Esophagus muscularis mucosa (tissue), 4 donors: ENCODE measurements at places on chromosomes 1 and 21. TPM values are rescaled to one million over a fixed set of nuclear protein-coding genes. Genes with fewer than 3 reads are reported as not detected.

DPT gene
- total RNA-seq: 95.3 TPM

DNA sequence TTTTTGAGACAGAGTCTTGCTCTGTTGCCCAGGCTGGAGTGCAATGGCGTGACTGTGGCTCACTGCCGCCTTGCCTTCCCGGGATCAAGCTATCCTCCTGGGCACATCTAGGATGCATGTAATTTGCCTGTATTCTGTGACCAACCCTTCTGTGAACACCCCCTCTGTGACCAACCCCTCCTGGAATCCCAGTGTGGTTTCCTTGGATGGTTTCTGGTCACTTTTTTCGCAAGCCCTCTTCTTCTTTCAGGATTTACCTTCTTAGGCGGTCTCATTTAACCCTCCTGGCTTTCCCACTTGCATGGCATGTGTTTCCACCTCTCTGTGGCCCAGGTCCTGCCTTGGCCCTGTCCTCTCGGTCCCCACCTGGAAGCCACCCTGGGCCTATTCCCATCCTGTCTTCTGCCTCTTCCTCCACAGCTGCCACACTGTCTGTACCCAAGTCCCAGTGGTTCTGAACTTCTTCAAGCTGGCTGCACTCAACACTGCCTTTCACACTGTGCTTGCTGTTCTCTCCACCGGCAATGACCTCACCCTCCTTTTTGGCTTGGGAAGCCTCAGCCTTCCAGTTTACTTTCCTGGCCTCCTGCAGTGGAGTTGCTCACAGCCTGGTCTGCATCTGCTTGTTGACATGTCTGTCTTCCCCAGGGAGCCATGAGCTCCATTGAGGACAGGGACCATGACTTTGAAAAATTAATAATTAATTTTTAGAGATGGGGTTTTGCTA is 57.0 kb downstream of the DISC1 start:
- H3K4me3 ChIP-seq: no peak overlapping the region
- no peaks in the 10 kb centered on the region for H3K27me3 ChIP-seq
- H3K4me1 ChIP-seq: no peaks in the 10 kb centered on the region
- no peaks in the 10 kb centered on the region for H3K36me3 ChIP-seq
- DNase-seq: no peak

DNA sequence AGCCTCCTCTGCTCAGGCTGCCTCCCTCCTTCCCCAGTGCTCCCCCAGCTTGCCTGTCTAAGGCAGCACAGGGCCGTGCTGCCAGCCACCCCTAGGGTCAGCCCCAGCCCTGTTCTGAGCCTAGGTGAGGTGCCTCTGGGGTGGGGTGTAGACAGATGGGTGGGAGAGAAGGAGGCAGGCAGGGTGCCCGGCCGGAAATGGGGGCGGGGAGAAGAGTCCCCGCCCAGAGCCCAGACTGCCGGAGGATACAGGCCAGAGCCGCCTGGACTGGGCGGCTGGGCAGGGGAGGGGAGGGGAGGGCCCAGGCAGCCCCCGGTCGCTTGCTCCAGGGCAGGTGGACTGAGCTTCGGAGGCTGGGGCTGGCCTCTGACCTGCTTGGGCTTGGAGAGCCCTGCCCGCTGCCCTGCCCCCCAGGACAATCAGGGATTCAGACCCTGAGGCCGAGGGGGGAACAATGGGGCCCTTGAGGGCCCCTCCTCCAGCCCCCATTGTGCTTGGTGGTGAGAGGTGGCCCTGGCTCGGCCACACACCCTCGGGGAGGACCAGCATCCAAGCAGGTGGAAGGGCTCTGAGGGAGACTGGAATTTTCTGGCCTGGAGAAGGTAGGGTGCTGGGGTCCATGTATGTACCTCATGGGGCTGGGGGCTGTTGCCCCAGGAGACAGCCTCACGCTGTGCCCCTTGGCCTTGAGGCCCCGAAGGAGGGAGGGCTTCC is at the start of gene GJC2:
Gene GJC2 (plus strand): TSS at position 525 of the 714 bp plus-strand sequence. CDS start 7,829 bp downstream, outside the sequence.
- H3K4me1 ChIP-seq: peaks cover 82% of the 10 kb centered on the region
- H3K36me3 ChIP-seq: peaks cover 43% of the 10 kb centered on the region
- H3K4me3 ChIP-seq: peak within 1 kb of the TSS; percentile 49
- no peak for DNase-seq
- H3K27me3 ChIP-seq: no peaks in the 10 kb centered on the region

DNA sequence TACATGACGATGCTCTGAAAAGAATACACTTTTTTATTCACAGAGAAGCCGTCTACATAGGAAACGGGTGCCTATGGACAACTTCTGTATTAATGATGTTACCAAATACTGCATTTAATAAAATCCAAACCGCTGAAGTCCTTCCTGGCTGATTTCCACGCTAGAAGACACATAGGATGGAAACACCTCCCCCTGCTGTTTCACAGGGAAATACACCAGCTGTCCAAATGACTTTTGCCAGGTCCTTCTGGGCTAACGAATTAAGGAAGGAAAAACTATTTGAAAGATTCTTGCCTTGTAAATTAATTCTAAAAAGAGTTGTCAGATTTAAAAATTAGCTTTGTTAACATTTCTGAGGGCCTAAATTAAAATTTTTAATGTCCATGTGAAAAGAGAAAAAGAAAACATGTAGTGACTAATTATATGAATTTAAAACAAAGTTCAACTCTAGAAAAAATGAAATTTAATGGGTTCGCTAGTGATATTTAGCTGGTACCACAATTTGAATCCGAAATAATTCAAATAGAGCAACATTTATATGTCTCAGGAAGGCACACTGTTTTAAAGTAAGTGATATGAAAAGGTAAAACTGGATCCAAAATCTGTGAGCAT is 146.0 kb downstream of the RERE start:
- no peak for DNase-seq
- H3K27ac ChIP-seq: no peak overlapping the region
- H3K4me3 ChIP-seq: no peak overlapping the region
- H3K27me3 ChIP-seq: no peaks in the 10 kb centered on the region
- peaks cover 63% of the 10 kb centered on the region for H3K4me1 ChIP-seq

DNA sequence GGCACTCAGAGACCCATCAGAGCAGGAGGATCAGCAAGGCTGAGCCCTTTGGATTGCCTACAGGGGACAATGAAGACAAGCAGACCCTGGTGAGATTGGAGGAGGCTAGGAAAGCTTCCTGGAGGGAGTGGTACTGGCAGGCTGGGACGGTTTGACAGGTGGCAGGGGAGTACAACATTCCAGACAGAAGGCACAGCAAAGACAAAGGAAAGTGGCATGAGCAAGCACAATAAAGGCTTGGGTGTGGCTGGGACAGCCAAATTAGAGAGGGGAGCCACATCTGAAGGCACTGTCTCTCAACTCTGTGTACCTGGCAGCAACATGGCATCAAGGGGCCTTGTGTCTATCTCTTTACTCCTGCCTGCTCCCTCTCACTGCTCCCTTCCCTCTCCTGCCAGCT is 38.2 kb downstream of the DMAP1 start:
- peaks cover 20% of the 10 kb centered on the region for H3K36me3 ChIP-seq
- no peak overlapping the region for H3K4me3 ChIP-seq
- no peaks in the 10 kb centered on the region for H3K27me3 ChIP-seq
- DNase-seq: no peak
- H3K27ac ChIP-seq: no peak overlapping the region
